ENCODE measurements at places on chromosomes 5 and 9. TPM values are rescaled to one million over a fixed set of nuclear protein-coding genes. Genes with fewer than 3 reads are reported as not detected.

- H3K27ac ChIP-seq = no peak overlapping the region
- no peak for DNase-seq
- no peaks in the 10 kb centered on the region for H3K4me1 ChIP-seq
Measured at GRCh38 chr5:75044406-75044805, 8.0 kb downstream of the GCNT4 start.

Gene DMGDH
- 2.4 TPM for total RNA-seq

Gene SLC34A3
- total RNA-seq = not detected

DNA sequence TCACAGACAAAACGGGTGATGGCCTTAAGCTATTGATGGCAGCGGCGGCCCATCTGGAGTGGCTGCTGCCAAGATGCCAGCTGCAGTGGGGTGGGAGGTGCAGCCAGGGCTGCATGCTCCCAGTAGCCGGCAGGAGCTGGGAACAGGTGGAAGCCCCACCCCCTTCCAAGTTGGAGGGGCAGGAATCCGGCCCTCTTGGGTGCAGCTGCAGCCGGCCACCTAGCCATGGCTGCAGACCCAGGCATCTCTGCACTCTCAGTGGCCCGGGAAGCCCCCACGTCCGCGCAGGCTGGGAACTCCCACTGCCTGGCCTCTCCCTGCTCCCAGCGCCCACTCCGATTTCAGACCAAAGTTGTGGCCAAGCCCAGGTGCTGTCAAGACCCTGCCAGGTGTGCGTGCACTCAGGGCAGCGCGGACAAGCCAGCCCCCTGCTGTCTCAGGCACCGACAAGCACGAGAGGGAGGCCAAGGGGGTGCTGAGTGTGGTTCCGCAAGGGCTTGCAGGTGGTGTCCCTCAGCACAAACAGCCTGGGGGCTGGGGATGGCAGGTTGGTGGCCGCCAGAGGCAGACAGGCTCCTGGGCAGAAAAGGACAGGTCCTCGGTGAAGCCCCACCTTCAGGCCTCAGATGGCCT, 115.1 kb upstream of the TSLP start:
- H3K4me1 ChIP-seq = no peaks in the 10 kb centered on the region
- H3K27me3 ChIP-seq = no peaks in the 10 kb centered on the region
- no peak overlapping the region for H3K27ac ChIP-seq
- H3K4me3 ChIP-seq = no peak overlapping the region

DNA sequence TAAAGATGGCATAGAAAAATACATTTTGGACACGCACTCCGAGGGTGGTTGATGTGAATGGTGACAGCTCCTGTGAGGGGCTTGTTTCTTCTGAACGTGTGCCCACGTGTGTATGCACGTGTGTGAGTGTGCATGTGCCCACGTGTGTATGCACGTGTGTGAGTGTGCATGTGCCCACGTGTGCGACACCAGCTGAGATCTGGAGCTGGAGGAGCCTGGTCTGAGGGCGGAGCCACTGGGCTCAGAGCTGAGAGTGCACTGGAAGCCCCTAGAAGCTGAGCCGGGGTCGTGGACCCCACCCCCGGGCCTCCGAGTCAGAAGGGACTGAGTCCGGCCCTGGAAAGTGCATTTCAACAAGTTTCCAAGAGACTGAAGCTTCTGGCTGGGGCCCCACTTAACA, 282.5 kb upstream of the IRX4 start:
- H3K4me3 ChIP-seq = no peak overlapping the region
- H3K4me1 ChIP-seq = no peaks in the 10 kb centered on the region
- no peaks in the 10 kb centered on the region for H3K36me3 ChIP-seq
- no peak overlapping the region for H3K27ac ChIP-seq

Gene ARHGEF37
- total RNA-seq = 22.8 TPM

Gene PCDHGB4
- 4.2 TPM for total RNA-seq

Gene SHISAL2B
- not detected for total RNA-seq

DNA sequence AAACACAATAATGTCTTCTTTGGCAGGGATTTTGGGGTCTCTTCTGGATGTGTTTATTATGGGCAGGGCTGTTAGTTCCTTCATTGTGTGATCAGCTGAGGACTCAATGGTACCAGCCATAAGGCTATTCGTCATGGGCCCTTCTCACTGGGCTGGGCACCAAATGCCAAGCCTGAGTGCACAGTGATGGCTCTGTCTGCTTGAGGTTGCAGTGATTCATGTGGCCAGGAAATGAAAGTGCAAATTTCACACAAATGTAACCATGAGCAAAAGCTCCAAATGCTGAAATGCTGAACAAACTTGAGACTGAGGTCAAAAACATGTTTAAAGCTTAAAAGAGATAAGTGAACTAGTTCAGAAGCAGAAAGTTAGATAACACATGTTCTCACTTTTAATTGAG, 191.0 kb downstream of the TARS1 start:
- no peak for DNase-seq
- H3K27me3 ChIP-seq = no peaks in the 10 kb centered on the region
- H3K4me1 ChIP-seq = no peaks in the 10 kb centered on the region
- H3K27ac ChIP-seq = no peak overlapping the region
- H3K36me3 ChIP-seq = no peaks in the 10 kb centered on the region

Gene CER1
- not detected for total RNA-seq

Gene IFNK
- total RNA-seq = not detected

DNA sequence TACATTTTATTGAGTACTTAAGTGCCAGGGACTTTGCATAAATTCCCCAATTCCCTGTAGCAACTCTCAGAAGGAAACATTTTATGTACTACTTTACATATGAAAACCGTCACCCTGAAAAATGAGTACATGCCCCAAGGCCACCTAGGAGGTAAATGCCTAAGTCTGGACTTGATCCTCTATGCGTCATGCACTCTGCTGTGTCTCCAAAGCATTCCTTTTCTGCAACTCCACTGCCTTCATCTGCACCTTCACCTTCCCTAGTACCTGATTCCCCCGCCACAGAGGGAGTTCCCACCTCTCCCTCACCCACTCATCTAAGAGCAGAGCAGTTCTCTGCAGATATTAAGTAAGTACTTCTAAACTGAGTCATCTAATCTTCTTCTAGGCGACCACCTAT, 75.2 kb upstream of the HRH2 start:
- no peaks in the 10 kb centered on the region for H3K27me3 ChIP-seq
- H3K4me1 ChIP-seq = no peaks in the 10 kb centered on the region
- H3K27ac ChIP-seq = no peak overlapping the region
- no peak overlapping the region for H3K4me3 ChIP-seq
- no peak for DNase-seq

GRCh38 chr5:156174225-156174624, 152.7 kb upstream of the SGCD start:
- H3K27ac ChIP-seq = no peak overlapping the region
- peaks cover 12% of the 10 kb centered on the region for H3K4me1 ChIP-seq
- no peaks in the 10 kb centered on the region for H3K36me3 ChIP-seq
- no peaks in the 10 kb centered on the region for H3K27me3 ChIP-seq

Gene GRM6
- not detected for total RNA-seq

DNA sequence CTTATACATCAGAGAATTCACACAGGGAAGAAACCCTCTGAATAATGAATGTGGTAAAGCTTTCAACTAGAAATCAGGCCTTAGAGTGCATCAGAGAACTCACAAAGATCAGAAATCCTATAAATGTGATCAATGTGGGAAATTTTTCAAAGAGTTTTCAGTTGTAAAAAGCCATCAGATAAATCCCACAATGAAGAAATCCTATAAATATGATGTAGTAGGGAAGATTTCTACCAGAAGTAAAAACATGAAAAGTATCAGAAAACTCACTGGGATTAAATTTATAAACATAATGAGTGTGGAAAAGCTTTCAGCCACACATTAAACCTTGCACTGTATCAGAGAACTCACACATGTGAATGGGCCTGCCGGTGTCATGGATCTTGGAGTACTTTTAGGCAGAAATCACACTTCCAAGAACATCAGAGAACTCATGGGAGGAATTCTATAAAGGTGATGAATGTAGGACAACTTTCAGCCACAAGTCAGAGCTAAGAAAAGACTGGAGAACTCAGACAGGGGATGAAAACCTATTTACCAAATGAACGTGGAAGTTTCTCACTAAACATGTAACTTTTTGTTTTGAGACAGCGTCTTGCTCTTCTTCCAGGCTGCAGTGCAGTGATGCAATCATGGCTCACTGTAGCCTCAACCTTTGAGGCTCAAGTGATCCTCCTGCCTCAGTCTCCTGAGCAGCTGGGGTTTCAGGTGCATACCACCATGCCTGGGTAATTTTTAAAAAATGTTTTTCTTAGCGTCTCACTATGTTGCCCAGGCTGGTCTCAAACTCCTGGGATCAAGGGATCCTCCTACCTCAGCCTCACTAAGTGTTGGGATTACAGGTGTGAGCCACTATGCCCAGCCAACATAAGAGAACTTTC, 39.5 kb downstream of the ZNF510 start:
- H3K27me3 ChIP-seq = no peaks in the 10 kb centered on the region
- H3K4me1 ChIP-seq = no peaks in the 10 kb centered on the region
- no peak overlapping the region for H3K27ac ChIP-seq
- no peak for DNase-seq
- H3K36me3 ChIP-seq = peaks cover 88% of the 10 kb centered on the region

GRCh38 chr9:90099262-90099963, 494.6 kb downstream of the GADD45G start:
- H3K36me3 ChIP-seq = no peaks in the 10 kb centered on the region
- H3K27ac ChIP-seq = no peak overlapping the region
- H3K4me1 ChIP-seq = peaks cover 25% of the 10 kb centered on the region
- DNase-seq = no peak
- H3K27me3 ChIP-seq = no peaks in the 10 kb centered on the region

GRCh38 chr9:72581694-72582093, 60.3 kb downstream of the TMC1 start:
- peaks cover 38% of the 10 kb centered on the region for H3K4me1 ChIP-seq
- H3K27ac ChIP-seq = no peak overlapping the region
- H3K4me3 ChIP-seq = no peak overlapping the region
- DNase-seq = no peak

GRCh38 chr9:133087429-133088145, 25.8 kb downstream of the CEL start:
- H3K36me3 ChIP-seq = no peaks in the 10 kb centered on the region
- no peak overlapping the region for H3K4me3 ChIP-seq

Gene SKP1
- 506 TPM for total RNA-seq

DNA sequence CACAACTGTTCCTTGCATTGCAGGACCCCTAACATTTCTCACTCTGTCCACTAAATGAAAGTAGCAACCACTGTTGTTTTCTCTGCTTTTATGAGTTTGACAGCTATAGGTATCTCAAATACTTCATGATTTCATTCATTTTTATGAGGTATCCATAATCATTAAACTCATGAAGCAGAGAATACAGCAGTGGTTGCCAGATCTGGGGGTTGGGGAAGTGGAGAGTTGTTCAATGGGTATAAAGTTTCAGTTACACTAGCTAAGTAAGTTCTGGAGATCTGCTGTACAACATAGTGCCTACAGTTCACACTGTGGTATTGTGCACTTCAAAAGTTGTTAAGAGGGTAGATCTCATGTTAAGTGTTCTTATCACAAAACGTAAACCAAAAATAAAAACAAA, 23.4 kb upstream of the CAMK4 start:
- no peaks in the 10 kb centered on the region for H3K36me3 ChIP-seq
- peaks cover 5% of the 10 kb centered on the region for H3K27me3 ChIP-seq
- H3K4me3 ChIP-seq = no peak overlapping the region
- no peak for DNase-seq
- H3K4me1 ChIP-seq = no peaks in the 10 kb centered on the region
- H3K27ac ChIP-seq = no peak overlapping the region

DNA sequence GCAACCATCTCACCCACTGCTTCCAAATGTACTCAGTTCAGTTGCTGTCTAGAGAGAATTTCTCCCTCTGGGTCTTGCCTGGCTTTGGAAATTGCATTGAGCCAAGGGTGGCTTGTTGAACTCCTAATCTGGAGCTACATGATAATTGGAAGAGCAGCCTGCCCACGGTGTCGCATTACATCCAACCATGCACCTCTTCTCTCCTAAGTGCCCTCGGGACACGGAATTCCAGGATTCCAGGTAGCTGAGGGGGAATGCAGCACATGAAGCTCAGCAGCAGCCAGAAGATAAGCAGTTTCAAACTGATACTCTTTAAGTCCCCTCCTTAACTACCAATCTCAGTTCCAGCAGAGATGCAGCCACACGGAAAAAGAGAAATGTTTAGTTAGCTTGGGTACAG, 509.4 kb upstream of the KLF4 start:
- no peak overlapping the region for H3K4me3 ChIP-seq
- no peak for DNase-seq
- no peaks in the 10 kb centered on the region for H3K36me3 ChIP-seq
- no peaks in the 10 kb centered on the region for H3K4me1 ChIP-seq
- no peak overlapping the region for H3K27ac ChIP-seq
- H3K27me3 ChIP-seq = peaks cover 50% of the 10 kb centered on the region

Gene MUSK
- total RNA-seq = 1.5 TPM

- no peaks in the 10 kb centered on the region for H3K4me1 ChIP-seq
- H3K27me3 ChIP-seq = no peaks in the 10 kb centered on the region
- no peaks in the 10 kb centered on the region for H3K36me3 ChIP-seq
- no peak overlapping the region for H3K27ac ChIP-seq
Measured at GRCh38 chr5:144284931-144285502, 114.3 kb downstream of the KCTD16 start.

Gene SLC6A3
- total RNA-seq = not detected

Gene LRRC70
- total RNA-seq = 0.77 TPM

Gene CNOT8
- 23.3 TPM for total RNA-seq

- DNase-seq = no peak
- peaks cover 12% of the 10 kb centered on the region for H3K4me1 ChIP-seq
- peaks cover 72% of the 10 kb centered on the region for H3K36me3 ChIP-seq
- H3K4me3 ChIP-seq = no peak overlapping the region
Measured at GRCh38 chr5:6598351-6598900, 34.4 kb downstream of the NSUN2 start.

Gene RGS7BP
- 3.6 TPM for total RNA-seq

DNA sequence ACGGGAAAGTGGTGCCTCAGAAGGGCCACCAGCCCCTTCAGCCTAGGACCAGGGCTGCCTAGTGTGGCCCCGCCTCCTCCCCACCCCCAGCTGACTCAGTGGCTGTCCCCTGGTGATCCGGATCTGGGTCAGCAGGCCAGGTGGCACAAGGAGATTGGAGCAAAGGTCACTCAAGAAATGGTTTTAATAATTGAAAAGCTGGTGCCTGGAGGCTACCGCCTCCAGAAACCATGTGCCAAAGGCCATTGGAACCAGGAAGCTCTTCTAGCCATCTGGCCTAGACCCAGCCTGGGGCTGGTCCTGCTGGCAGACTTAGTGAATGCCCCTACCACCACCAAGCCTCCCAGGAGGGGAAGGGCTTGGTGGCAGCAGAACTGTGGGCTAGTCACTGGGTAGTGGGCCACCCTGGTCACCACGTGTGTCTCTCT, 1.5 kb downstream of the ST6GALNAC4 start:
- no peaks in the 10 kb centered on the region for H3K27me3 ChIP-seq
- no peak overlapping the region for H3K27ac ChIP-seq
- H3K36me3 ChIP-seq = peaks cover 31% of the 10 kb centered on the region
- H3K4me1 ChIP-seq = peaks cover 54% of the 10 kb centered on the region
- peak overlapping the region; percentile 84 for H3K4me3 ChIP-seq
- no peak for DNase-seq

DNA sequence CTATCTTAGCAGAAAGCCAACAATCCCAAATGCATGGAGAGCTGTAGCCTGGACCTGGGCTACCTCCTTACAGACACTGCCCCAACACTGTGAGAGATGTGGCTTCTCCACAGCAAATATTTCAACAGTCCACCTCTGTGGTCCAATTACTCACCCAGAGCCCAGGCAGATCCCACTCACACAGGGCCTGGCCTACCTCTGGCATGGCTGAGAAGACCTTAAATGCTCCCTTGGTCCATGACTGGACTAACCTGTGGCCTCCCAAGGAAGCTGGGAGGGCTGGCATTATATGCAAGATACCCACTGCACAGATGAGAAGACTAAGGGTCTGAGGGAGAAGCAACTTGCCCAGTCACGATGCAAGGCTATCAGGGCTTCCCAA, 22.8 kb upstream of the SLC25A51 start:
- peaks cover 59% of the 10 kb centered on the region for H3K4me1 ChIP-seq
- peaks cover 8% of the 10 kb centered on the region for H3K36me3 ChIP-seq
- H3K27ac ChIP-seq = no peak overlapping the region
- no peak overlapping the region for H3K4me3 ChIP-seq
- no peaks in the 10 kb centered on the region for H3K27me3 ChIP-seq
